ENCODE measurements at places on chromosomes 13 and 19.

GRCh38 chr13:90293793-90294361, 1053.6 kb upstream of the MIR17HG start:
- DNase-seq = no peak

GRCh38 chr19:13574933-13575332, 68.7 kb upstream of the CACNA1A start:
- DNase-seq = peak; percentile 34

- no peak for DNase-seq
These were observed 692.6 kb upstream of the SLITRK1 start for GRCh38 chr13:84574851-84575250.

- DNase-seq = no peak
These were observed 583.1 kb downstream of the EFNB2 start for GRCh38 chr13:105952233-105952972.

- DNase-seq = no peak
These were observed 9.3 kb upstream of the FRY start for GRCh38 chr13:32022311-32022710.

GRCh38 chr13:71634182-71634581, 232.8 kb downstream of the DACH1 start:
- DNase-seq = no peak

DNA sequence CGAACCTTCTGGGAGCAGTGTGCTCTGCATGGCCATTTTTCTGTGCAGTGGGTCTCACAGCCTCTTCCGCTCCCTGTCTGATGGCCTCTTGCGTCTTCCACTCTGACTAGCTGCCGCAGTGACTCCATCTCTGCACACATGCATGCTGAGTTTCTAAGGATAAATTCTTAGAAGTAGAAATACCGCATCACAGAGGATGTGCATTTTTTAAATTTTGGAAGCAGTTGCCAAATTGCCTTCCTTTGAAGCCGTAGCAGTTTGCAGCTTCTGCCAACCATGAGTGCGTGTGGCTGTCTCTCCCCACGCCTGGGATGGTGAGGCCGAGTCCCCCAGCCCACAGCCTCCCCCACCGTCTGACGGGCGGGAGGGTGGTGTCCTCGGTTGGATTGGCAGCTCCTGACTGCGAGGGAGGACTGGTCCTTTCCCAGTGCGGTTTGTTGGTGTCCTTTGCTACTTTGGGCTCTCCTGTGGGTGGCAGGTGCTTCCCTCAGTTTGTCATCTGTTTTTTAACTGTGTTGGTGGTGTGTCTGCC, 9.8 kb downstream of the FZR1 start:
- DNase-seq = no peak

DNA sequence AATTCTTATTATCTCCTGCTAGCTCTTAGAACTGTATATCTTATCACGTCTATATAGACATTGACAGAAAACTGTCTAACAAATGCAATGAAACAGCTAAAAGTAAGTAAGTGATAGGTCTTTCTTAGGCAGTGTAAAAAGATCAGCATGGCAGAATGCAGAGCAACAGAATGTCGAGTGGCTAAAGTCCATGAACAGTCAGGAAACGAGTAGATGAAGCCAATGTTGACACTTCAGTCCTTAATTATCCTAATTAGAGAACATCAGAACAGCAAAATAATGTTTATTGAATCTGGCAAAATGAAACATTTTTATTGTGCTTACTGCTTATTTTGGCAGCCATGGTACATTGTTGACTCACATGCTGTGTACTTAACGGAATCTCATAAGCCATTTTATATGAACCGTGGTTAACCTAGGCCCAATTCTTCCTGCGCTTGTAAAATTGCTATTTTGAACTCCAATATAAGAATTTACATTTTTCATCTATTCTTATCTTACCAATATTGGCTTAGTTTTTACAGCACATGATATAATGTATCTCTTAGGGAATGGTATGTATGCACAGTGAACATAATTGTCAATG, 748.1 kb downstream of the DACH1 start:
- no peak for DNase-seq

DNA sequence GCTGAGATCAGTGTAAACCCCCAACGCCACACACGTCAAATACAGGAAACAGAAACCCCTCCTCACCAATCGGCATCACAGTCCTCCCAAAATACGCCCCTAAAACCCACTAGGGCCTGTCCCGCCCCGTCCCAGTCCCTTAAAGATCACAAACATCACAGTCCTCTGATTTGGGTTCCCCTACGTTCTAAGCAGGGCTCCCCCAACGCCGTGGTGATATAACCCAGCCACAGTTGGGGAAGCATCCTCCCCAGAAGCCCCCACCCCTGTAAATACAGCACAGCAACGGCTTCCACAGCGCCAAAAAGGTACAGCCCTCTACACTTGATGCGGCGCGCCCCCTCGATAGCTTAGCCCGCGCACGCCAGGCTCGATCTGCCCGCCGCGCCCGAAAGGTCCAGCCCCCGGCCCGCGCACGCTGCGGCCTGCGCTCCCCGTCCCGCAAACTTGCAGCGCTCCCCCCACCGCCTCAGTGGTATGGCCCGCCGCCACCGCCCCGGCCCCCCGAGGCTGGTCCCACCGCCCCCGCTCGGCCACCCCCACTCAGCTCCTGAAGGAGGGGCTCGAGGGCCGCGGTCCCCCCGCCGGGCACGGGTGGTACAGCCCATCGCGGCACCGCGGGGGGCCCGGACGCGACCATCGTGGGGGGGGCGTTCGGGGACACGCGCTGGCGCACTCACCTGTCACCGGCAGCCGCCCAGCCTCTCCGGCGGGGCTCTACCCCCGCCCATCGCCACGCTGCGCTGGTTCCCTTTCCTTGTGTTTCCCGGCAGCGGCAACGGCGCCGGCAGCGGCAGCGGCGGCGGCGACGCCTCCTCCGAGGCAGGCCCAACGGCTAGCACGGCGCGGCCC, at the start of gene AKT2:
AKT2 (minus strand) TSS at position 845 of the 852 bp plus-strand sequence. CDS start 20,078 bp downstream, outside the sequence.
- DNase-seq = peak; percentile 66

GRCh38 chr13:99663185-99663825, 162.0 kb downstream of the TM9SF2 start:
- no peak for DNase-seq

DNA sequence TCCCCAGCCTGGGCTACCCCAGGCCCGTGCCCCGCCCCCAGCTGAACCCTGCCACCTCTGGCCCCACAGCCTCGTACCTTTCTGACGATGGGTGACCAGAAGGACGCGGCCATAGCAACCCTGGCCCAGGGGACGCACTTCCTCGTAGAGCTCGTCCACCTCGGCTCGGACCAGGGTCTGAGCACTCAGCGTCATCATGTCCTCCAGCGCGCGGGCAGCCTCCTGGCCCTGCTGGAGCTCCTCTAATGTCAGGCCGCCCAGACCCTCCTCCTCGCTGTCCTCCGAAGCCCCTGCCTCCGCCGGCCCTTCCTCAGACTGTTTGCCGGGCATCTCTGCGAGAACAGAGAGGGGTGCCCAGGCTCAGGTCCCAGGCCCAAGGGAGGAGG, 975 bp downstream of the SBK2 start:
- DNase-seq = no peak

GRCh38 chr13:113726961-113727411, 32.0 kb upstream of the TMEM255B start:
- DNase-seq = peak; percentile 27

DNA sequence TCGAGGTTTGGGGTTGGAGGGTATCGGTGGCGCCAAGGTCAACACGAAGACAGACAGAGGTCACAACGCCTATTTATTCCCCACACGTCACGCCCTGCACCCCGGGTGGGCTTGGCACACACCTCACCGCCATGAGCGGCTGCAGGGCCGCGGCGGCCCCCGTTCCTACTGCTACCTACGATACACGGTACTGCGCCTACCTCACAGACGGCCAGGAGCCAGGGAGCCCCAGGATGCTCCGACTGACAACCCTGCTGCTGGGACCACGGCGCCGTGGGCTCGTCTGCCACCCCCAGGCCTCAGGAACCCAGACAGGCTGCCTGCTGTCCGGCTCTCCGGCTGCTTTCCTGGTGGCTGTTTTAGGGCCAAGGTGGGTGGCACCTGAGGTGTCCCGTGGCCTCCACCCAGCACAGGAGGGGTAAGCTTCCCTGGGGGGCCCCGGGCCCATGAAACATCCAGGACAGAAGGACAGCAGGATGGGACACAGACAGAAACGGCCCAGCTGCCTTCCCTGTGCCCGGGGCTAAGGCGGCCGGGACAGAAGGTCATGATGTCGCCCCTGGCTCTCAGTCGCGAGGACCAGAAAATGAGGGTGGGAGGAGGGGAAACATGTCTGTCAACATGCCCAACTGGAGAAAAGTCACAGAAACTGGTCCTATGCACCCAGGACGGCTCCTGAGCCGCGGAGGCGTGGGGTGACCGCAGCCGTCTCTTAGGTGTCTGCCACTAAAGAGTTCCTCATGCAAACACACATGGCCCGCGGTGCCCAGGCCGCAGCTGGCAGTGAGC, 15.0 kb upstream of the SLC39A3 start:
- no peak for DNase-seq

DNA sequence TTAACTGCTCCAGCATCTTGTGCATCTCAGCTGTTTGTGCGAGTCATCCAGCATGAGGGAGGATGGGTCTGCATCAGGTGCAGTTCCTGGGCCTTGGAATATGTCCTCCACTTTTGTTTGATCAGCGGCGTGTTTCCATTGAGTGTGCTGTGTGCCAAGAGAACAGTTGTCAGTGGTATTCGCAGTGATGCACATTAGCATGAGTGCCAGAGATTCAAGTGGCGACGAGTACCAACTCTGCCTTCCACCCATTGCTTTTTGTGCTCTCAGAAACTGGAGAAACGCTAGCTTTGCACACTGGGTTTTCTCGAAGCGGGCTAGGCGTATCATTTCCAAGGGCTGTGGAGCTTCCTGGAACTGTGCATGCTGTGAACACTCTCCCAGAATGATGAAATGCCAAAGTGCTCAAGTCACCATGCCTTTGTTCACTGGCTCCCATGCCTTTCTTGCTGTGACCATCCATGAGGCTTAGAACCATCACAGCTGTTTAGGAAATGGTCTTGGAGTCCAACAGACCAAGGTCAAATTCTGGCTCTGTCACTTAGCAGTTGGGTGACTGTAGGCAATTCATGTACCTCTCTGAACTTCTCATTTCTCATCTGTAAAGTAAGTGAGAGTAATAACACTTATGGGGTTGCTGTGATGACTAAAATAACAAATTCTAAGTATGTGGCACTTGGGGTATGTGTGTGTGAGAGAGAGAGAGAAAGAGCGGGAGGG, 18.4 kb downstream of the LRCH1 start:
- DNase-seq = no peak

GRCh38 chr13:51240958-51241357, 18.8 kb downstream of the FAM124A start:
- no peak for DNase-seq

DNA sequence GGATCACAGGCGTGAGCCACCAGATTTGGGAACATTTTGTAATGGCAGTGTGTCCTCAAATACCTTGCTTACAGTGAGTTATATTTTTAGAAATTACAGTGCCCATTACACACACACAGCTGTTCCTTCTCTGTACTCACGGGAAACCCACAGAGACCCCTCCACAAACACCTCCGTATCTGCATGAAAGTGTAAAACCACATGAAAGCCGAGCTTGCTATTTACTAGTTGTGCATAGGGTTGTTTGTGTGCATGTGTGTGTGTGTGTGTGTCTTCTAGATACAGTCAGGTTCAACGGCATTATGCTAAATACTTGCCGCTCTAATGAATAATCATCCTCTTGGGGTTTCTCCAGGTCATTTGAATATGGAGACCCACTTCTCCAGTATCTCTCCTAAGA, 22.3 kb upstream of the LILRA2 start:
- no peak for DNase-seq

GRCh38 chr13:22126433-22127021, 455.7 kb downstream of the FGF9 start:
- no peak for DNase-seq

DNA sequence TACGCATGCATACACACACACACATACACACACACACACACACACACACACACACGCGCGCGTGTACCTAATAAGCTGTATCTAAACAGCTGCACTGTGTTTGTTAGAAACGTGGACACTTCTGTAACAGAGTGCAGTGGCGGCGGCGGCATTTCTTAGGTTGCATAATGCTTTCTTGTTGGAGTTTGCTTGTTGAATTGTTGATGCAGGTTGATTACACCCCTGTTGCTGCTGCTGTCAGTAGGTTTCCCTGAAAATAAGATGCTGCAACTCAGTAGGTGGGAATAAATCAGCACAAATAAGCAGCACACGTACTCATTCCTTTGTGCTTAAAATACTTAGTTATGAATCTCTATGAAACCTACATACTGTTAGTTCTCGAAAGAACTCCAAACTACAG, 479.2 kb downstream of the LIG4 start:
- DNase-seq = no peak

DNA sequence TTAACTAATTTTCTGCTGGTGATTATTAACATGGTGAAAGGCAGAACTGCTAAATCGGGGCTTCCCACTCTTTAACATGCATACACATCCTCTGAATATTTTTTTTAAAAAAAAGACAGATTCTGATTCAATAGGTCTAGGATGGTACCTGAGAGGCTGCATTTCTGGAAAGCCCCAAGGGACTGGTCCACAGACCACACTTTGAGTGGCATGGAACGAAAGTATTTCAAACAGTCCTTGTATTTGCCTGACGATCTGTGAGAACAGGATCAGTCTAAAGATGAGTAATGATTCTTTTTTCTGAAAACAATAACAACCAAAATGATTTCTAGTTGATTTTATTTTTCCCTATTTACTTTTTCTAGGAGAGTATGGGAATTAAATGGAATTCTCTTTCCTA, 16.7 kb upstream of the SPART start:
- DNase-seq = no peak

- peak; percentile 52 for DNase-seq
These were observed 10.5 kb upstream of the RAP2A start for GRCh38 chr13:97423300-97424045.

DNA sequence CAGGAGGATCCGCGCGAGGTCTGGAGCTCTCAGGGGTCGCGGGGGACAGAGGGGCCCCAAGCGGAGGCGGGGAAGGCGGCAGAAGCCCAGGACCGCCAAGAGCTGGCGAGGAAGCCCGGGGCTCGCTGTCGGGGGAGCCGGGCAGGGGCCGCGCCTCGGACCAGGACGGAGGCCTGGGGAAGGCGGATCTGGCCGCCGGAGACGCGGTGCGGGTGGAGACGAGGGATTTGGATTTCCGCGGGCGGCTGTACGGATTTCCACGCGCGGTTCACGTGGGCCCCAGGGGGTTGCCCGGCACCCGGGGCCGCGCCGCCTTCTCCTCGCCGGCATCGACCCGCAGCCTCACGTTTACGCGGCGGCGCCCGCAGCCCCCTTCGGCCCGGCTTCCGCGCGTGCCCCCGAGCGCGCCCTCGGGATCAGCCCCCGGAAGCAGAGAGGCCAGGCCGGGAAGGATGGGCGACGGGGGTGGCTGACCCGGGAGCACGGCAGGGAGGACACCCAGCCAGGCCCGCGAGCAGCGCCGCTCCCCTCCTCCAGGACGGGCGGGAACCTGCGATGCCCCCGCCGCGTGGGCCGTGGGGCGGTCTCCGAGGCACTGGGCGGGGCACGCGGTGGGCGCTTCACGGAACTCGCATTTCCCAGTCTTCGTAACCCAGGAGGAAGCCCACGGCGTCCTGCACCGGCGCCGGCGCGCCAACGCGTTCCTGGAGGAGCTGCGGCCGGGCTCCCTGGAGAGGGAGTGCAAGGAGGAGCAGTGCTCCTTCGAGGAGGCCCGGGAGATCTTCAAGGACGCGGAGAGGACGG, 4.7 kb downstream of the F7 start:
- DNase-seq = peak; percentile 17

GRCh38 chr13:97339988-97340749, 93.8 kb upstream of the RAP2A start:
- DNase-seq = no peak

GRCh38 chr19:16091546-16092475, 15.5 kb downstream of the TPM4 start:
- DNase-seq = no peak
